ENCODE measurements at places on chromosomes 4 and X.

- peaks cover 40% of the 10 kb centered on the region for H3K4me1 ChIP-seq
- H3K36me3 ChIP-seq: no peaks in the 10 kb centered on the region
- peak overlapping the region; percentile 86 for H3K27ac ChIP-seq
- peak overlapping the region; percentile 47 for H3K4me3 ChIP-seq
Measured at GRCh38 chrX:39820938-39821708, 276.6 kb downstream of the BCOR start.

- H3K27ac ChIP-seq: no peak overlapping the region
- DNase-seq: no peak
- H3K27me3 ChIP-seq: no peaks in the 10 kb centered on the region
- H3K4me3 ChIP-seq: no peak overlapping the region
- no peaks in the 10 kb centered on the region for H3K36me3 ChIP-seq
- no peaks in the 10 kb centered on the region for H3K4me1 ChIP-seq
Measured at GRCh38 chrX:119290476-119290875, 54.4 kb downstream of the PGRMC1 start.

DNA sequence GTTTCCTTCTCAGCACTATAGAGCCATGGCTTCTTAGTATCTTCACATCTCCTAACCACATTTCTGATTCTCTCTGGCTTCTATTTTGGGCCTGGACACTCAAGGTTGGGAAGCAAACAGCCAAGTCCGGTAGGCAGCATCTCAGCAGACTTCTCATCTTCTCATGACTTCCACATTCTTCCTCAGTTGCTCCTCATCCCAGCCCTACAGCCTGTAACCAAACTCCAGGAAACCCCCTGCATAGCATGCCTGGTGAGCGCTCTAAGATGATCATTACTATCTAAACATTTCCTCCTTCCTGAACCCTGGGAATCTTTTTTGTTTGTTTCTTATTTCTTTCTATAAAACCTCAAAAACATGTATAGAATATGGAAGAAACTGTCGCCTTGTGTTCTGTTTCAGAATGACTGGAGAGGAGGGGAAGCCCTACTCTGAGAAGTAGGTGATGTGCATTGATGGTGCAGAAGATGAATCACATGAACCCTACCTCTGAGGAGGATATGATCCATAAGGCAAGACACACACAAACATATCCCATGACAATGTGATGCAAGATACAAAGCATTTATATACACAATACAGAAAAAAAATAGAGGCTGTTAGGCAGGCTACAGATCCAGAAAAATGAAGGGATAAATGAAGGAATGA lies 219.8 kb upstream of the GYPA start:
- H3K27ac ChIP-seq: no peak overlapping the region
- no peaks in the 10 kb centered on the region for H3K27me3 ChIP-seq
- H3K36me3 ChIP-seq: no peaks in the 10 kb centered on the region
- DNase-seq: no peak
- peaks cover 40% of the 10 kb centered on the region for H3K4me1 ChIP-seq

DNA sequence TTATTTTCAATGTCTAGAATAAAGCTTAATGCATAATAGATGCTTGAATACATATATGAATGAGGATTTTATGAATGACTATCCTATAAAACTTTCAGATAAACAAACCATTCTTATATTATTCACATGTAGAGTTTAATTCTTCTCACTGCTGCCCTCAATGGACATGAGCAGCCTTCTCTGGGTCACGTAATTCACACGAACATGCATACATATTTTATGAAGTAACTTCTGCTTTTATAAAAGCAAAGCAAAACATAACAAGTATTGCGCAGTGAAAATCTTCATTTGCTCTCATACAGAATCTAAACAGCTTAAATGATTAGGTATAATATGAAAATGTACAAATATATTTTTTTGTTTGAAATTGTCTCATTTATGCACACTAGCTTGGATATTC lies 116.7 kb downstream of the TMA16 start:
- H3K36me3 ChIP-seq: no peaks in the 10 kb centered on the region
- no peak overlapping the region for H3K27ac ChIP-seq
- no peaks in the 10 kb centered on the region for H3K27me3 ChIP-seq
- H3K4me3 ChIP-seq: no peak overlapping the region

DNA sequence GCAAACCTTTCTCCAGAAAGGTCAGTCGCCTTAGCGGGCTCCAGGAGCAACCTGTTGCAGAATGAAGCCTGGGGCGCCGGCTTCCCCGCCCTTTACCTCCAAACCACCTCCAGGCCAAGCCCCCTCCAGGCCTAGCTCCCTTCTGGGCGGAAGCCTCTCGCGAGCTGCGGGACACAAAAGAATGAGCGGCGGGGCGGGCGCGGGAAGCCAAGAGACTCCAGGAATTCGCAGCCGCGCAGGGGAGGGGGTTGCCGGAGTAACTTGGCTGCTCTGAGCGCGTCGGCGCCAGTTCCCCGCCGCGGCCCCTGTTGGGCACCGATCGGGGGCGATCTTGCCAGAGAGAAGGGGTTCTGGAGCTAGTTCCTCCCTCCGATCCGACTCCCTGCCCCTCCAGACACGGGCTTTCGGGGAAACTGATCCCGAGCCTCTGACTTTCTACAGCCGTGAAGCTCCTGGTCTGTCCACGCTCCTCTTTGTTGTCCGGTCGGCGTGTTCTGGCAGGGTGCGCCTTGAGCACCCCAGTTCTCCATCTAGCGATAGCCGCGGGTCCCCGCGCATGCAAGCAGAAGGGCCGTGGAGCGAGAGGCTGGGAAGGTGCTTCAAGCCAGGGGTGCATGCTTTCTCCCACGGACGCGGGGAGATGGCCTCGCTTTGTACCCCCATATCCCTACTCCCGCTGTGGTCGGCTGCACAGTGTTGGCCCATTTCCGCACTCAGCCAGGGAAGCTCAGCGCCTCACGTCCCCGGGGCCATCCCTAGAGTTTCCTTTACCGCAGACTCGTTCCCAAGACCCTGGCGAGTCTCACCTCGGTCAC lies 1.2 kb downstream of the PROM1 start:
- peaks cover 23% of the 10 kb centered on the region for H3K4me1 ChIP-seq
- peak overlapping the region; percentile 86 for H3K4me3 ChIP-seq
- H3K27ac ChIP-seq: no peak overlapping the region
- peaks cover 48% of the 10 kb centered on the region for H3K27me3 ChIP-seq

DNA sequence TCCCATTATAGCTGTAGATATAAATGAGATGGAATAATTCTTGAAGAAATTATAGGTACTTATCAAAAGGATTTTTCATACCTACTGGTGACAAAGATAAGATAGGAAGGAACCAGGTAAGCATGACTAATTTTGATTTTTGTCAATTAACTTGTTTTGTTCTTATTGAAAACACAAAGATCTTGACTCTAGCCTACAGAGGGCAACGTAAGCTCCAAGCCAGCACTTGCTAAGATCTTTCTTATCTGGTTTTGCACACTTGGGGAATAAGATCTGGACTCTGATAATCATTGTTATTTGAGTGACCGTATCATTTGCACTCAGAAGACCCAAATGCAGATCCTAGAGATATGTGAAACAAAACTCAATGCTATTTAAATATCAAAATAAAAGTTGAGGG lies 223.4 kb downstream of the VEGFC start:
- no peaks in the 10 kb centered on the region for H3K36me3 ChIP-seq
- DNase-seq: no peak
- H3K4me1 ChIP-seq: no peaks in the 10 kb centered on the region
- no peaks in the 10 kb centered on the region for H3K27me3 ChIP-seq
- H3K27ac ChIP-seq: no peak overlapping the region

DNA sequence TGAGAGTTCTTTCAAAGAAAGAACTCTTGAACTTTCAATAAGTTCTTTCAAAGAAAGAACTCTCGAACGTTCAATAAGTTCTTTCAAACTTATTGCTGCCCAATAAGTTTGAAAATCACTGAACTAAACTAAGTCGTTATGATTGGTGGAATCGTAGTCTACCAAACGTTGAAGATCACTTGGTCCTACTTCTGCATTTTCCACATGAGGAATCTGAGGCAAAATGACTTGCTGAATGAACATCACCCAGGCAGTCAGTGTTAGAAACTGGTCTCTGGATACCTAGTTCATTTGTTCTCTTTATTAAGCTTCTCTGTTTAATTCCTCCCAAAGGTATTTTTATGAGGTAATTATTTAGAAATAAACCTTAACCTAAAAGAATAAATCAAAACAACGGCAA lies 7.1 kb upstream of the CNOT6L start:
- no peak for DNase-seq
- H3K27me3 ChIP-seq: peaks cover 7% of the 10 kb centered on the region
- no peaks in the 10 kb centered on the region for H3K4me1 ChIP-seq

- no peak overlapping the region for H3K4me3 ChIP-seq
- DNase-seq: no peak
- H3K27me3 ChIP-seq: no peaks in the 10 kb centered on the region
- H3K36me3 ChIP-seq: no peaks in the 10 kb centered on the region
- H3K27ac ChIP-seq: no peak overlapping the region
- no peaks in the 10 kb centered on the region for H3K4me1 ChIP-seq
Measured at GRCh38 chrX:136262243-136262642, 11.0 kb upstream of the MAP7D3 start.

- H3K4me3 ChIP-seq: no peak overlapping the region
- H3K27ac ChIP-seq: no peak overlapping the region
- DNase-seq: no peak
- H3K36me3 ChIP-seq: no peaks in the 10 kb centered on the region
- no peaks in the 10 kb centered on the region for H3K4me1 ChIP-seq
- no peaks in the 10 kb centered on the region for H3K27me3 ChIP-seq
Measured at GRCh38 chr4:165152527-165152926, 39.9 kb upstream of the TMEM192 start.

DNA sequence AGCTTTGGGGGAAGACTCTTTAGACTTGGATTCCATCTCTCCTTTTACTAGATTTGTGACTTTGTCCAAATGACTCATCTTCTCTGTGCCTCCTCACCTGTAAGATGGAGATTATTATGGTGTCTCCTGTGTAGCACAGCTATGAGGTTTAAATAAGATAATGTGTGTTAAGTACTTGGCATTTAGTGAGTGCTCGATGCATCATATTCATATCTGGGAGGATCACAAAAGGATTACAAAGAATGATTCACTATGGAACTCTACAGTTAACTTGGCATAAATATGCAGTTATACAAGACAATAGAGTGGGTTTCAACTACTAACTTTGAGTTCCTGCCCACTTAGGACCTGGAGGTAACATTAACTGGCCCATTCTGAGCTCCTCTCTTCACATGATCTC lies 2.3 kb downstream of the GBA3 start:
- no peak overlapping the region for H3K27ac ChIP-seq
- H3K27me3 ChIP-seq: no peaks in the 10 kb centered on the region
- no peak for DNase-seq
- no peak overlapping the region for H3K4me3 ChIP-seq
- no peaks in the 10 kb centered on the region for H3K4me1 ChIP-seq

GRCh38 chrX:6777238-6778002 lies 242.5 kb upstream of the VCX3A start:
- no peak overlapping the region for H3K4me3 ChIP-seq
- DNase-seq: no peak
- no peak overlapping the region for H3K27ac ChIP-seq
- H3K4me1 ChIP-seq: no peaks in the 10 kb centered on the region

- H3K4me3 ChIP-seq: no peak overlapping the region
- H3K27me3 ChIP-seq: no peaks in the 10 kb centered on the region
- H3K4me1 ChIP-seq: no peaks in the 10 kb centered on the region
Measured at GRCh38 chr4:39706334-39706733, 8.4 kb downstream of the UBE2K start.

DNA sequence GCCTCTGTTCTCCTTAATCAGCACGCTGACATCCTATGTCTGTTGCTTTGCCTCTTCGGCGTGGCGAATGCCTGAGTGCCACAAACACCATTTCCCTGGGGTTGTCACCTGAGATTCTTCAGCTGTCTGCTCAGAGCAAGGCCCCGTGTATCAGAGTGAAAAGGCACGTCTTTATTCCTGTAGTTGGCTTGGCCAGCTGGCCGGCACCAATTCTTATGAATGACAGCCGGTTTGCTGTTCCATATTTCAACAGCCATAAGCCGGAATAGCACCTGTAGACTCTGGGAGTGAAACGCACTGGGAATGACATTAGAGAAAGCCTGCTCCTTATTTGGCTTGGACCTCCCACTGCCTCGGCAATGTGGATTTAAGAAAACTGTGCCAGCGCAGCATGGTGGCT lies 89.3 kb downstream of the MGST2 start:
- H3K4me3 ChIP-seq: no peak overlapping the region
- no peak for DNase-seq
- no peak overlapping the region for H3K27ac ChIP-seq
- no peaks in the 10 kb centered on the region for H3K27me3 ChIP-seq
- no peaks in the 10 kb centered on the region for H3K36me3 ChIP-seq

DNA sequence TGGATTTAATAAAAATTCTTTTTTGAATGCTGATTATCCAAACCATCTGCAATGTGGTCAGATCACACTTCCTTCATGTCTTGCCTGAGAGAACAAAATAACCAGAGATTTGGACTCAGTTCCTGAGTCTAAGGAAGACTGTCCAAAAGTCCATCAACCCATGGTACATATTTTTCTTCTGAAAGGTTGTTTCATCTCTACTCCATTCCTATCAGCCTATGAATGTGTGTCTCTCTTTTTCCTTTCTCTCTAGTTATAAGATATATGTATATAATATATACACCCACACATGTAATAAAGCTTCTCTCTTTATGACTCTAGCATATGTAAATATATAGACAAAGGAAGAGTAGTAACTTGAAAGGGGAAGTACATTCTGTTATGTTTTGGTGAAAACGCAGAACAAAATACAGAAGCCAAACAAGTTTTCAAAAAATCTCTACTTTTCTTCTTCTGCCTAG lies 226.9 kb downstream of the ARHGAP24 start:
- no peaks in the 10 kb centered on the region for H3K36me3 ChIP-seq
- no peak for DNase-seq
- H3K4me1 ChIP-seq: peaks cover 3% of the 10 kb centered on the region

DNA sequence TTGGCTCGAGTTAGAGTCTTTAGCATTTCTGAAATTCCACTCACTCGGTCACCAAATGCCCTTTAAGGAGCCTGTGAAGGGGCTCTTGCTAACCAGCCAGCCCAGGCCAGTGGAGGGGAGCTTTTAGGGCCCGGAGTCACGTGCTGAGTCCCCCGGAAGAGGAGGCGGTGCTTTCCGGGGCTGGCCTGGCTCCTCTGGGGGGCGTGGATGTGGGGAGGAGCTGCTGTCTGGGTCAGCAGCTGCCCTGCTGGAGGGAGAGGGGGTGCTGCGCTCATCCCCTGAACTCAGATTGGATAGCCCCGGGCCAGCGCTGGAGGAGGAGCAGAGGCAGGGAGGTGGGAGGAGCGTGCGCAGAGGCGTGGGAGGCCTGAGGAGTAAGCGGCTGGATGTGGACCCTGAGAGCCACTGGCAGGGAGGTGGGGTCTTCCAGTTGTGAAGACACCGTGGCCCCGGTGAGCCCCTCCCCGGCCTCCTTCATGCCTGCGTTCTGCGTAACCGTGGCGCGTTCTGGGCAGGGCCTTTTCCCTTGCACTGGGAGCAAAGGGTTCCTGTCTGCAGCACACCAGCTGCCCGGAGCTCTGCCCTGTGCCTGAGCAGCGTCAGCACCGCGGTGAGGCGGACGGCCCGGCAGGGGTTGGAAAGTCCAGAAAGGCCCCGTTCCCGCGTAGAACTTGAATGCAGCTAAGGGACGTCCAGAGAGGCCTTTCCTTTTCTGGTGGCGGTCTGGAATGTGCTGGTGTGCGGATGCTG lies 19.7 kb downstream of the MAEA start:
- no peaks in the 10 kb centered on the region for H3K36me3 ChIP-seq
- H3K4me1 ChIP-seq: peaks cover 4% of the 10 kb centered on the region
- H3K4me3 ChIP-seq: peak overlapping the region; percentile 45
- H3K27ac ChIP-seq: peak overlapping the region; percentile 86
- no peaks in the 10 kb centered on the region for H3K27me3 ChIP-seq

- no peak overlapping the region for H3K27ac ChIP-seq
- H3K36me3 ChIP-seq: no peaks in the 10 kb centered on the region
- H3K4me3 ChIP-seq: no peak overlapping the region
- no peaks in the 10 kb centered on the region for H3K27me3 ChIP-seq
- H3K4me1 ChIP-seq: no peaks in the 10 kb centered on the region
- no peak for DNase-seq
Measured at GRCh38 chr4:75733369-75733768, 9.0 kb downstream of the USO1 start.

Measured in neural progenitor cell (in vitro differentiated cells).